RPMI7951 (cell line): ENCODE measurements at places on chromosomes 11 and 22. TPM values are rescaled to one million over a fixed set of nuclear protein-coding genes. Genes with fewer than 3 reads are reported as not detected.

- no peak for DNase-seq
These were observed 33.5 kb downstream of the ARL14EP start for GRCh38 chr11:30356391-30356790.

DNA sequence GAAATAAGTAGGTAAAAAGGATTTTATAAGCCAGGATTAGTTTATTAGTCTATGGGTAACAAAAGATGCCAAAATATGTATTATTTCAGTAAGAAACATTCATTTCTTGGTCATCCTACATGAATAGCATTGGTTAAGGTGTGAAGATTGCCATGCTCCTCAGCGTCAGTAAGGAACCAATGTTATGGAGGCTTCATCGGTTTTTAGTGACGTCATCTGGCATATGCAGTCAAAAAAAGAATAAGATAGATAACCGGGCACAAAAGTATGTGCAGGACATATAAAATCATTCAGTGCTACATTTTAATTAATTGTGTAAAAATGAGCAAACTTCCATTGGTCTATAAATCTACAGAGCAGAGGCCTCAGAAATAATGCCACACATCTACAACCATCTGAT is 29.4 kb downstream of the TRIM5 start:
- DNase-seq: no peak

GRCh38 chr11:76695133-76695532 is 24.6 kb upstream of the LRRC32 start:
- DNase-seq: no peak

DNA sequence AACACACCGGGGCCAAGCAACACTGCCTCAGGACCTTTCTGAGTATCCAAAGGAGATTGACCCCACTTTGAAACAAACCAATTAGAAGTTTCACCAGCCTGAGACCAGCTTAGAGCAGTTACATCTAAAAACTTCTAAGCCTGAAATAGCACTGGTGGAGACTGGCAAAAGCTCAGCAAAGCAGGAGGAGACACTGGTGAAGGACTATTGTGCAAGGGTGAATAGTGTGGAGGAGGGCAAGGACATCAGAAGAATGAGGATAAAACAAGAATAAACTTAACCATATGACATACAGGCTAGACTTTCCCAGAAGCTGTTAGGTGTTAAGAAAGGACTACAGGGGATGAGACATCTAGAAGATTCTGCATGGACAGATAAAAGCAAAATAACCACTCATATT is 152.4 kb downstream of the FCHSD2 start:
- DNase-seq: no peak

GRCh38 chr22:29031227-29032011 is 30.2 kb downstream of the C22orf31 start:
- DNase-seq: peak; percentile 98

RBMXL2 gene
- 0.12 TPM in 1 of 2 replicates, not detected in the other for total RNA-seq

TRIM48 gene
- total RNA-seq: 0.24 and 0.78 TPM in 2 replicates
